CD4-positive, alpha-beta T cell treated with Interleukin-1 beta for 1 hour (primary cell): ENCODE measurements at places on chromosomes 5 and 9.

DNA sequence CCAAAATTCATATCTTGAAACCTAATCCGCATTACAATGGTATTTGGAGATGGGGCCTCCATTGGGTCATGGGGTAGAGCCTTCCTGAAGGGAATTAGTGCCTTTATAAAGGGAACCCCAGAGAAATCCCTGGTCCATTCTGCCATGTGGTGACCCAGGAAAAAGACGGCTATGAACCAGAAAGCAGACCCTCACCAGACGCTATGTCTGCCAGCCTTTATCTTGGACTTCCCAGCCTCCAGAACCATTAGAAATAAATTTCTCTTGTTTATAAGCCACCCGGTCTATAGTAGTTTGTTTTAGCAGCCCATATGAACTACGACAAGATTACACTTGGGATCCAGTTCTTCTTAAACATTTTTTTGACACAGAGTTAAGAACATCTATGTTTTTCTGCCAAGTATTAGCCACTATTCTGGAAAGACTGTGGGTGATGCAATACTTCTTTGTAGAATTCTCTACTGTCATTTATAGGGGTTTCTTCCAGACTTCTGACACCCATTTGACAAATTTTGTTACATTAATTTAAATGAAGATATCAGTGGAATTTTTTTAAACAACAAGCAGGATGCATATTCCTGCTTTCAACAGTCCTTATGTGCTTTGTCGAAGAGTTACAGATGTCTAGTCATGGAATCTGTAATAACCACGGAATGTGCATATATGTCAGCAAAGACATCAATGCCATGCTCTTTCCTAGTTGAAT lies 572.4 kb downstream of the NR2F1-AS1 start:
- DNase-seq = no peak

GRCh38 chr9:14531341-14532269 lies 161.6 kb downstream of the ZDHHC21 start:
- no peak for DNase-seq

GRCh38 chr9:19876569-19877316 lies 87.9 kb upstream of the SLC24A2 start:
- DNase-seq = no peak

GRCh38 chr5:68367287-68367686 lies 151.7 kb downstream of the PIK3R1 start:
- no peak for DNase-seq

DNA sequence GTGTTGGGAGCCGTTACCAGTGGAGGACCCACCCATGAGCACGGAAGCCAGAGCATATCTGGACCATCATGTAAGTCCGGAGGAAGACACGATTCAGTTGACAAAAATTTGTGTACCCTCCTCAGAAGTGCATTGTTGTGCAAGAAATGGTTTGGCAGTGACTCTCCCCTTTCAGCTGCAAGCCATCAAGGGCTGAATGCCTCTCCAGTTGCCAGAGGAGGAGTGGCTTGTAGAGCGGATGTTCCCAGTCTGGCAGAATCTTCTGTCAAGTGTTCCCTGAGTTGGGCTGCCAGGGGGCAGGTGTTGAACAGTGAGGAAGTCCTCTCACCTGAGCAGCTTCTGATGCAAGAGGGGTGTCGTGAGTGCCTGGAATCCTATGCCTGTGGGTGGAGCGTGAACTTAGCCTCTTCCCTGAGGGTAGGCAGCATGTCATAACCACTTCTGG lies 27.6 kb upstream of the CDKN2AIPNL start:
- no peak for DNase-seq

- DNase-seq = no peak
Observed at GRCh38 chr9:34176089-34176488, 2.8 kb upstream of the UBAP1 start.

DNA sequence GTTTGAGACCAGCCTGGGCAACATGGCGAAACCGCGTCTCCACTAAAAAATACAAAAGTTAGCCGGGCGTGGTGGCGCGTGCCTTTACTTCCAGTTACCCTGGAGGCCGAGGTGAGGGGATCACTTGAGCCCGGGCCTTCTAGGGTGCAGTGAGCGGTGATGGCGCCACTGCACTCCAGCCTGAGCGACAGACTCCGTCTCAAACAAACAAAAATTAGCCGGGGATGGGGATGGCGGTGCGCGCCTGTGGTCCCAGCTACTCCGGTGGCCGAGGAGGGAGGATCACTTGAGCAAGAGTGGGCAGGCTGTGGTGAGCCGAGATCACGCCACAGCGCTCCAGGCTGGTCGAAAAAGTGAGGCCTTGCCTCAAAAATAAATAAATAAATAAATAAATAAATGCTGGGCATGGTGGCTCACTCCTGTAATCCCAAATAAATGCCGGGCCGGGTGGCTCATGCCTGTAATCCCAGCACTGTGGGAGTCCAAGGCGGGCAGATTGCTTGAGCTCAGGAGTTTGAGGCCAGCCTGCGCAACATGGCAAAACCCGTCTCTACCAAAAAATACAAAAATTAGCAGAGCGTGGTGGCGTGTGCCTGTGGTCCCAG lies 16.0 kb upstream of the NSD1 start:
- DNase-seq = no peak

DNA sequence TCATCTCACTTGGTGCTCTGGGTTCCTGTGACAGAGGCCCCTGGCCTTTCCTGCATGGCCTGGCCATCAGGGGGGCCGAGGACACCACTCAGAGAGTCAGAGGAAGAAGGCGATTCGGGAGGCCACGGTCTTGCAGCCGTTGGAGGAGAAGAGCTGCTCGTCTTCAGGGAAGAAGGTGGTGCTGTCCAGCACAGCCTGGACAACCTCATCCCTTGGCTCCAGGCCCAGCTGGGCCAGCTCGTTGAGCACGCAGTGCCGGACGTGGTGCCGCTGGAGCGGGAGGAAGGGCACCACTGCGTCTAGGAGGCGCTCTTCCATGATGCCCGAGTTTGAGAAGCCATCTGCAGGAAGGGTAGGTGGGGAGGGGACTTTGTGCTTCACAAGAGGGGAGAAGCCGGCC lies 3.2 kb downstream of the TOR2A start:
- no peak for DNase-seq

DNA sequence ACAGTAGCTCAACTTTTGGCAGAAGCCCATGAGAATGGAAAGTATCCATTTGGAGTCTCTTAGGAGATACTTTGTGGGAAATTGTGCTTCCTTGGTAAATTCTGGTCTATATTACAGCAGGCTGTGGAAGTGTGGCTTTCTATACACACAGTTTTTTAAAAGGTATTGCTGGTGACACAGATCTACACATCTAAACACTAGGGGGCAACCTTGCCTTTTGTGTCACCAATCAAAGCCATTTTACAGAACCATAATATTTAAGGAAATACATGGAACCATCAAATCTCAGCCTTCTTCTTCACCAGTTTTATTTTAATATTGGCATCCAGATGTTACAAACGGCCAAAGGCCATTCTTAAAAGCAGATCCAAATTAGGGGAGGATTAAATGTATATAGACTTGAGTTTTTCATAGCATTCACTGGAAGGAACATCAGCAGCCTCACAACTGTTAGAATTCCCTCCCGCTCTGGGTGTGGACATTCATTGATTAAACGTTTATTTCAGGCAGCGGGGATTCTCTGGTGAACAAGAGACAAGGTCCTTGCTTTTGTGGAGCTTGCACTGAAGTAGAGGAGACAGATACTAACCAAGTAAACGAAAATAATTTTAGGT lies 132.4 kb upstream of the EPB41L4A start:
- DNase-seq = peak; percentile 33

- no peak for DNase-seq
Observed at GRCh38 chr5:95870105-95870672, 47.7 kb upstream of the GLRX start.

GRCh38 chr9:114682846-114683245 lies 854 bp upstream of the TEX48 start:
- DNase-seq = no peak
